ENCODE measurements at places on chromosomes 5 and 9.
A peak's percentile ranks its signal among the peaks of the same experiment; 100 is the strongest.

GRCh38 chr5:95655575-95655974 lies 9.0 kb downstream of the RFESD start:
- no peak for DNase-seq

DNA sequence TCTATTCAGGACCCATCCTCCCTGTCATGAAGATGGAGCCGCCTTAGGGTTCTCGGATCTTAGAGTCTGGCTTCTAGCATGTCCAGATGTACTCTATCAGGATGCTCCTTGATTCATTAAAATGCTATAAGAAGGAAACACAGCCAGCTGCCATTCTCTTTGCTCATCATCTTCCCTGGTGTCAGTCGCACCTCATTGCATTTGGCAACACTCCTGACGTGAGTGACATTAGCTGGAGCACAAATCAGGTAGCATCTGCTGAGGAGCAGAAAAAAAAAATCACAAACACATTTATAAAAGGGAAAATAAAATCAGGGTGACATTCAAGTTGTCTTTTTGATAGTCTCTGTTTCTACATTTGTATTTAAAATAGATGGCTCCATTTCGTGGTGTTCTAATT lies 226.1 kb upstream of the NMUR2 start:
- DNase-seq: no peak

GRCh38 chr5:618450-618849 lies 6.3 kb downstream of the CEP72 start:
- DNase-seq: no peak

DNA sequence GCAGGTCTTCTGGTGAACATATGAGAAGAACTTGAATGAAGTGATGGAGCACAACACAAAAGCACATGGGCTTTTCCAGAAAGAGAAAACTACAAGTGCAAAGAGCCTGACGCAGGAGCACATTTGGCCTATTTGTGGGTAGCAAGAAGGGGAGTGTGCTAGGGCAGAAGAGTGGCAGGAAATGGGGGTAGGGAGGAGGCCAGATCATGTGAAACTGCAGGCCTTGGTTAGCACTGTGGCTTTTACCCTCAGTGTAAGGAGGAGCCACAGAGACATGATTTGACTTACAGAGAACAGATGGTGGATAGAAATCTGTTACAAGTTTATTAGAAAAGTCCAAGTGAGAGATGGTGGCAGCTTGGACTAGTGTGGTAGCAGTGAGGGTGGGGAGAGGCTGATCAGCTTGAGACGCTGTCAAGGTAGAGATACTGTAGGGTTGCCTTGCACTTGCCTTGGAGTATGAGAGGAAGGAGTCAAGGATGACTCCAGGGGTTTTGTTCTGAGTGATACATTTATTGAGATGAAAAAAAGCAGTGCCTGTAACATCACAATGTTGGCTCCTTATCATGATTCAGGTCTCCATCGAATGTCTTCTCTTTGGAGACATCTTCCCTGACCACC lies 126.7 kb downstream of the PPP2R2B start:
- DNase-seq: peak; percentile 19

DNA sequence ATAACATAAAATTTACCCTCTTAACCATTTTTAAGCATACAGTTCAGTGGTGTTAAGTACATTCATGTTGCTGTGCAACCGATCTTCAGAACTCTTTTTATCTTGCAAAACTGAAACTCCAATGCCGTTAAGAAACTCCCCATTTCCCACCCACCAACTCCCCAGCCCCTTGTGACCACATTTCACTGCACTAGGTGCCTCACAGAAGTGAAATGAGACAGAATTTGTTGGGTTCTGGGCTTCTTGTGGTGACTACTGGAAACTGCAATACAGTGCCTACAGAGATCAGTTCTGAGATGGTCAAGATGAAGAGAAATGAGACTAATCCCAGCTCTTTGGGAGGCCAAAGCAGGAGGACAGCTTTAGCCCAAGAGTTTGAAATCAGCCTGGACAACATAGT lies 202.1 kb upstream of the SLC30A5 start:
- DNase-seq: no peak

GRCh38 chr5:13987843-13988464 lies 43.5 kb upstream of the DNAH5 start:
- no peak for DNase-seq

DNA sequence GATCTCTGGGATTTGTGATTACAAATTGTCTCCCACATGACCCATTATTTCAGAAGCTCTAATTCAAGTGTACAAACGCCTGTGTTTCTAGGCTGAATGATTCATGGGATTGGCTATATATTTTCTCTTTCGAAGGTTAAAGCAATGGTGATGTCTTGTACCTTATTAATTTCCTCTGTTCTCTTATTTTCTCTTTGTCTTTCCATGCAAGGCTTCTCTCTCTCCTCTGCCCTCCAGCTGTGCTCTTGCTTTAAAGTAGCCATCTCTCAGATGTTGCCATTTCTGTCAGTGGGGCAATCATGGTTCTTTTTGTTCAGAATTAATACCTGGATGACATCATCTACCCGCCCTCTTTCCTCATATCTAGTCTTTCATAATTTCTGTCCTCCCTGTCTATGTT lies 184.3 kb upstream of the ATP10B start:
- no peak for DNase-seq

DNA sequence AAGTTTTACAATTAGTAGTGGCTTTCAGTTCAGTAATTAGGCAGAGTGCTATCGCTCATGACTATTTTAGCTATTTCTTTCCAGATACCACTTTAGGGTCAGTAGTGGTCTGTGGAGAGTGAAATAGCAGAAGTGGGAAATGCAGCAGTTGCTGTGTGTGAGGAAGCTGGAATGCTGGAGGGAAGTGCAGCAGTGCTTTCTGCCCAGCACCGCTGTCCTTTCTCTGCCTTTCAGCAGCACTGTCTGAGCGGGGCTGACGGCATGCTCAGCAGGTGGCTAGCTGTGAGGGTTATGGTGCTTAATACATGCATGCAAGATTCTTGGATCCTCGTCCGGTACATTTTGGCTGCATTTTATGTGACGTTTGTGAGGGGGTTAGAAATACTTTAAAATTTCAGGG lies 213.9 kb downstream of the PBX3 start:
- DNase-seq: no peak

DNA sequence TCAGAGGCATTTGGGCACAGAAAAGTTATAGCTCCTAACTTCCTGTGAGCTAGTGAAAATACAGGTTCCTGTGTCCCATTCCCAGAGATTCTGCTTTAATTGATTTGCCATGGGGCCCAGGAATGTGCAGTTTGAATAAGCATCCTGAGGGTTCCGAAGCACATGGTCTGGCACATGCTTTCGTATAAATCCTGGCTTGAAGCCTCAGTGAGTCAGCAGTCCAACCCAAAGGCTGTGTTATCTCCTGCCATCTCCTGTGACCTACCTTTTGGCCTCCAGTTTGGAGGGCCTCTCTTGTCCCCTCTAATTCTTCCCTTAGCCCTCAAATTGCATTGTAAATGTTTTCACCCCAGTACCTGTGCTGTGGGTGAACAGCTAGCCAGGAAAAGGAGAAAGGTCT lies 183.8 kb downstream of the NR3C1 start:
- no peak for DNase-seq

DNA sequence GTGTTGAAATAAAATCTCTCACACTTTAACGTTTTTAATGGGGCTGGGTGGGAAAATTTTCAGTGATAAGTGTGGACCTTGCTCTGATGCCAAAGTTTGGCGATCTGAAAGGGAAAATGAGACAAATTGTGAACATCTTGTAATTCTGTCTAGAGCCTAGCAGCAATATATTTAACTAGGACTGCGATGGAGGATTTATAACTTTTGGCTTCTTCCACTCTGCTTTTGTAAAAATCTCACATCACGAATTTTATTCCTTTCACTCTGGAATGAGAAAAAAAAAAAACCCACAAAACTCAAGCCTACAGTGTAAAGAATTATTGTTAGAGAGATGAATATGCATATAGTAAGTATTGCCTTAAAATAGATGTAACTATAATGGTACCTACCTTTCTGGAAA lies 19.9 kb downstream of the CCNH start:
- DNase-seq: no peak

DNA sequence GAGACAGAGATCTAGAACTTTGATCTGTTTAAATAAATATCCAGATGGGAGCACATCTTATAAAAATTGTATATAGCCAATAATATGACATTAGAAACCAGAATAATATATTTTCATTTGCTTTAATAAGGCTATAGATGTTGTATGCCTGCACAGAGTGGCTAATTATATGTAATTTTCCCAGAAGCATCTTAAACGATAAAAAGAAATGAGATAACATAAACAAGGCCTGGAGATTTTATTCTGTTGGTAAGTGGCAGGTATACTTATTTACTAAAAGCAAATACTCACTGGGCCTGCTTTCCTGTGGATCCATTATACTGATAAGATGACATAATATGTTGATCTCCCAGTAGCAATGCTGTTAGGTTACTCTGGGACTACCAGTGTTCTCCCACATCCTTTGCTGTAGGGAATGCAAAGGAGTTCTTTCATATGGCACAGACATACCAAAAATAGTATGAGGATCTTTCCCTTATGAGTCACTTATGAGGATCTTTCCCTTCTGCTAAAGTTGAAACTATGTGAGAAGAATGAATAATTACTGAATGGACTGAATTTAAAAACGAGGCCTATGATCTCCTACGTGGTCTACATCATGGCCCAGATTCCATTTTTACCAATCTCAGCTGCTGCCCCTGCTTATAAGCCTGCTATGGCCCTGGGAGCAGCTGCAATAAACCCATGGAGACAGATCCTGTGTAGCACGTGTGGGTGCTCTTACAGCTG lies 112.1 kb downstream of the NUDT12 start:
- DNase-seq: no peak

- no peak for DNase-seq
Observed at GRCh38 chr9:16832101-16832500, 38.4 kb downstream of the BNC2 start.

GRCh38 chr9:134378901-134379338 lies 52.7 kb downstream of the RXRA start:
- no peak for DNase-seq

- no peak for DNase-seq
Observed at GRCh38 chr5:14734396-14734795, 69.9 kb downstream of the OTULIN start.

- DNase-seq: no peak
Observed at GRCh38 chr5:81314581-81314980, 13.2 kb downstream of the ZCCHC9 start.

DNA sequence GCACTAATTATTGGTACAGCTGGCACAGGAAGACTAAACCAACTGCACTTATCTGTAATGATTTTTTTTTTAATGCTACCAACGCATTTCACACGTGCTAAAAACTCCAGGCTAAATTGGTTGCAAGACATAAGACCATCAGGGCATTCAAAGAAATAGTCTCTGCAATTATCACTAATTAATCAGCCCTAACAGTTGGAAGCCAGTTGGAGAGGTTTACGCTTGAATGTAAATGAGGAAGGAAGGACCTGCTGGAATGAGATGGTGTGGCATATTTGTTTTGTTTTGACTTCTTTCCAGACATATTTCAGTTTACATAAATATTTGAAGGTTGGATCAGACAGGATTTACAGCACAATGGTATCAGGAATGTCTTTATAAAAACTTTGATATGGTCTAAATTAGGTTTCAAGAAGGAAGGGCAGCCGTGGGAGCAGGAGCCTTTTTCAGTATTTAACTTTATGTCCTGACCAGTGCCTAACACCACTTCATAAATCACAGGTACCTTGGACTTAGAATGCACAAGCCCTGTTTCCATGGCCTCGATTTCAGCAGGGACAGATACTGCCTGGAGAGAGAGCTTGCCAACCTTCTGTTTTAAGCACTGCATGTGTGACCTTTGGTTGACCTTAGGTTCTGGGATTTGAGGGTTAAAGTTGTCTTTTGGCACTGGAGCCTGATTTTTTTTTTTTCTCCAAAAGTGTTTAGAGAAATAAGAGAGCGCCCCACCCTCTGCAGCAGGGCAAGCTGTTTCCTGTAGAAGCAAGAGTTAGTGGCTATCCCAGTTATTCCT lies 199.8 kb upstream of the MAP3K1 start:
- no peak for DNase-seq

DNA sequence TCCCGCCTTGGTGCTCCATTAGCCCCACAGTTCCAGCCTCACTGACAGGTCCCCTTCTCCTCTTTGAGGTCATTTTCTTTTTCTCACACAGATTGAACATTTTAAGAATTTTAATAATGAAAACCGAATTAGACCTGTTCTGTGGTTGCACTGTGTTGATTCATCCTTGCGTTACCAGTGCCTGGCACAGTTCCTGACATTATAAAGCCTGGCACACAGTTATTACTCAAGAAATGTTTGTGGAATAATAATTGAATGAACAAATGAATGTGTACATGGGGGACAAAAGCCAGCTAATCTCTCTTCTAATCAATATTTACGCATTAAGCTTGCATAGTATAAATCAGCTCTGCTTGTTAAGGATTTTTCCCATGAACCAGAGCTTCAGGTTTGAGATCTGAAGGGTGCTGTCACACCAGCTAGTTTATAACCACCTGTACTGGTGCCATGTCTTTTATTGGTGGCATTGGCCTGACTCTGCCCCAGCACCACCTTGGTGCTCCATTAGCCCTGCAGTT lies 80.0 kb downstream of the SV2C start:
- DNase-seq: no peak

GRCh38 chr9:28770827-28771226 lies 1197.5 kb upstream of the C9orf72 start:
- DNase-seq: no peak

- no peak for DNase-seq
Observed at GRCh38 chr9:31119890-31120454, 1264.5 kb upstream of the ACO1 start.

GRCh38 chr9:91698266-91698665 lies 251.8 kb downstream of the ROR2 start:
- DNase-seq: no peak

DNA sequence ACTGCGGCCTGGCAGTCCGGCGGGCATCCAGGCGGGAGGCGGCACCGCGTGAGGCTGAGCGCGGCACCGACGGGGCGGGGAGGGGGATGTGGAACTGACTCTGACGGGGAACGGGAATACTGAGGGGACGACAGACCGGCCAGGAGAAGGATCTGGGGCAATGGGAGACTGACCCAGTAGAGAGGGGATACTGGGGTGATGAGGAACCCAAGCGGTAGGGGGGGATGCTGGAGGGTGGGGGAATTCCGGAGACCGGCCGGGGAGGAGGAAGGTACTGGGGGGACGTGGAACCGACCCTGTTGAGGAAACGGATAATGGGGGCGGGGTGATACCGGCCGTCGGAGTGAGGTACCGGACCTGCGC lies 423 bp downstream of the IPPK start:
- DNase-seq: no peak

- DNase-seq: no peak
Observed at GRCh38 chr5:73170522-73170921, 2.5 kb upstream of the TMEM174 start.

DNA sequence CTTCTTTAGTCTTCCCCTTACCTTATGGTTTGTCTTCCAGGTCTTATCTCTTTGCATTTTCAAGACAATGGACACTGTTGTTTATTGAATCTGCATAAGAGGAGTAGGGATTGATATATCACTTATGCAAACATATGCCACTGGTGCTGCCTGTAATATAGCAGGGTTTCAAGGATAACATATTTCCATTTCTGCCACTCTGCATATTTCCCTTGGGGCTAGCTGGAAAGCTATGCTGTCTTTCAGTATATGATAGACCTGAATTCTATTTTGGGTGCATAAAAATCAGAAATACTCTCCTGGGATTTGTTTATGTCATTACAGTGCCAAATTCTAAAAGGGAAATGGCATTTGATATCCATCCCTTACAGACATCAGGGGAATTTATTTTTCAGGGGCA lies 400.2 kb downstream of the TLR4 start:
- no peak for DNase-seq

GRCh38 chr5:96172436-96172835 lies 210.8 kb upstream of the ELL2 start:
- no peak for DNase-seq

Data from stimulated activated CD8-positive, alpha-beta memory T cell treated with anti-CD3 and anti-CD28 coated beads, Interleukin-7, amount 100 ng/mL, for 1 hour (primary cell).